ENCODE measurements at places on chromosomes 7 and 10.
A peak's percentile ranks its signal among the peaks of the same experiment; 100 is the strongest.

GRCh38 chr10:102919246-102919959 lies 1.3 kb downstream of the CNNM2 start:
- DNase-seq: peak; percentile 8

DNA sequence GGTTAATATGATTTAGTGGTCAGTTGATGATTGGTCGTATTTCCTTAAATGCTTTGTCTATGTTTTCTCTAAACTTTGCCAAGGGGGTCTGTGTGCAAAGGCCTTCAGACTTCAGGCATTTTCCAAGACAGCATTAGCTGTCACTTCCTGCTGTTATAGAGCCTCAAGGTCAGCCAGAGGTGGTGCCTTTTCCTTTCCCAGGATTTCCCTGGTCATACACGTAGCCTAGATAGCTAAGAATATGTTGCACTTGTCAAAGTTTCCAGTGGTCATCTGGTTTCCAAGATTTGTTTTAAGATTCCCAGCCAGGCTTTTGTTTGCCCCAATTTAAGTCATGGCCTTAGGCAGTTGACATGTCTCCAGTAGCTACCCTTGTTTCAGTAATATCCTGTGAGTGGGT lies 133.2 kb upstream of the IGFBP3 start:
- DNase-seq: no peak

GRCh38 chr7:104317948-104318629 lies 10.3 kb upstream of the LHFPL3 start:
- no peak for DNase-seq

DNA sequence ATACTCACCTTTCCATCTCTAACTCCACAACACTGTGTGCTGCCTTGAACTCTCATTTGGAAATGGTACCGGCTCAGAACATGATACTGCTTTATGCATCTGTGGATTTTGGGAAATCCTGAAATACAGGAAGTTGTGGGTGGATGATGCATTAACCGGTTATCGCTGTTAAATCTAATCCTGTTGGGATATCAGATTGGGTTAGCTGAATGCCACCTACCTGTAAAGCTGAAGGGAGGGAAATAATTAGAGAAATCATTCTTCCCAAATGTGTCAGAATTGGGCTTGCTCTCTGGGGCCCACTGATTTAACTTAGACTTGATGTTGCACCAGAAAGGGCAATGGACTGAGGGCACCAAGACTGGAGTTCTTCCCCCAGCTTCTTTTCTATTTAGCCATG lies 54.0 kb downstream of the CH25H start:
- DNase-seq: no peak

DNA sequence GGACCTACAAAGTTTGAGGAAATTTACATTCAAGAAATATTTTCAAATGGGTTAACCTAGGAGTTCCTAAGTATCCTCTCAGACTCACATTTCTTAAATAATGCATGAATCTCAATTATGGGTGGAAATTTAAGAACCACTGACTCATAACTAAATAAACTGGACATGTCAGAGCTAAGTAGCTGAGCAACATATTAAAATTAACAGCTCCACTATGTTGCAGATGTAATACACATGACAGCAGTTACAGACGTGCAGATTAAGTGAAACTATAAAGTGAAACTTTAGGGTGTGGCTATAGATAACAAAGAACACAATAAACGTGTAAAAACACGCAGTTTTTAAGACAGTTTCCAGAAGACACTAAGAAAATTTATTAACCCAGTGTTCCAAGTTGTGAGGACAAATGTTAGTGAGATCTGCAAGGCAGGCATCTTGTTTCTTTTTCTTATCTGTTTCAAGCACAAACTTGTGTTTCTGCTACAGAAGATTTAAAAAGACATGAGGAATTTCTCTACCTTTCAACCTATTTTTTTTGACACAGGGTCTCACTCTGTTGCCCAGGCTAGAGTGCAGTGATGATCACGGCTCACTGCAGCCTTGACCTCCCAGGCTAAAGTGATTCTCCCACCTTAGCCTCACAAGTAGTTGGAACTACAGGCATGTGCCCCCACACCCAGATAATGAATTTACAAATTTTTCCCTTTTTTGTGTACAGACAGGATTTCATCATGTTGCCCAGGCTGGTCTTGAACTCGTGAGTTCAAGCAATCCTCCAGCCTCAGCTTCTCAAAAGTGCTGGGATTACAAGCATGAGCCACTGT lies 25.3 kb downstream of the DNMBP start:
- no peak for DNase-seq

DNA sequence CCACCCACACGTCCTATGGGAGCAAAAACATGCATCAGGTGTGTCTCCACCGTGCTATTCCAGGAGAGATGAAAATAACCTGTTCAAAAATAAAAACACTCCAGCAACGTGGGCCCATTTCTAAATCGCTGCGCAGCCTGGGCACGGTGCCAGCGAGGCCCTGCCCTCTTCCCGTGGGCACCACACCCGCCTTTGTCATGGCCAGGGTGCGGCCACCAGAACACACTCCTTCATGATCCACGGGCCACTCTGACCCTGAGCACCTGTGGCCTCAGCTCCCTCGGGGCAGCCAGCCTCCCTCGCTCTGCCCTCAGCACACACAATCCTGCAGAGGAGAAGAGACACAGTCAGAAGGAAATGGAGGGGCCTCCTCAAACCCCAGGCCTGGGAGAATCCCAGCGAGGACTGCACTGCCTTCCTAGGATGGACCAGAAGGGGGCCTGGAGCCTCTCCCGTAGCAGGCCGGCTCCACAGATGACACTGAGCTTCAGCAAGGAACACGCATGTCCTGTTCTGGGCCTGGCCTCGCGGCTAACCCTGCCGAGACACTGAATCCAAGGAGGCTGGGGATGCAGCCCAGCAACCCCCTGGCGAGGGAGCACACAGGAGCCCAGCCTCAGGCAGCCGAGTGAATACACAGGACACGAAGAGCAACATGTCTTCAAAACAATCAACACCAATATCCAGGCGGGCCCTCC lies 169.0 kb downstream of the MAD1L1 start:
- DNase-seq: no peak

DNA sequence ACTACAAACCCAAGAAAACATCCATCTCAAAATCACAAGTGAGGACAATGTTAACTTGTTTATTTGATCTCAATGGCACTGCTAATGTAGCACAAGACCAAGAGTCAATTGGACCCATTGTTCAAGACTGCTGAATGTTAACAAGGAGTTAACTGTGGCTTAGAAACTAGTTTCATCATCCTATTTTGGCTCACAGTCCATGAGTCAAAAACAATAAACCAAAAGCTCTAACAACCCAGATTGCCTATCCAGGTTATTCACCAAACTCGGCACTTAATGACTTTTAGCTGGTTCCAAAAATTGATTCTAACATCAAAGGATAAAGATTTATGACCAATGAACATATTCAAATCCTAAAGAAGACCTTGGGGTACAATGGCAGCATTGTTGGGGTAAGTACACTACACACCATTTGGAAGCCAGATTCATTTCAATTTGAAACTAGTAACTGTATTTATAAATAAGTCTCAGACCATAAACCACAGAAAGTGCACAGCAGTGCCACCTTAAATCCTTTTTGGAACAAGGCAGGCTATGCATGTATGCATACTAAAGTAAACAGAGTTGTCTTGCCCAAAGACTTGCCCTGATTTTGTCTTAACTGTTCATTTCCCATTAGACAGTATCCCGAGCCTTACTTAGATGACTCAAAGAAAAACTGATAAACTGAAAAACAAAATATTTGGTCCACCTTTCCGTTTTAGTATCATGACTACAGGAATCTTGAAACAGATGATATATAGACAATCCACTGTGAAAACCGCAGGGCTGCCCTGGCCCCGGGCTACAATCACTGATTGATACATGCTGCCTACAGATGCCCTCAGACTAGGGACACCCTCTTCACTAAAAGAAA lies 84.5 kb downstream of the SRPK2 start:
- no peak for DNase-seq

DNA sequence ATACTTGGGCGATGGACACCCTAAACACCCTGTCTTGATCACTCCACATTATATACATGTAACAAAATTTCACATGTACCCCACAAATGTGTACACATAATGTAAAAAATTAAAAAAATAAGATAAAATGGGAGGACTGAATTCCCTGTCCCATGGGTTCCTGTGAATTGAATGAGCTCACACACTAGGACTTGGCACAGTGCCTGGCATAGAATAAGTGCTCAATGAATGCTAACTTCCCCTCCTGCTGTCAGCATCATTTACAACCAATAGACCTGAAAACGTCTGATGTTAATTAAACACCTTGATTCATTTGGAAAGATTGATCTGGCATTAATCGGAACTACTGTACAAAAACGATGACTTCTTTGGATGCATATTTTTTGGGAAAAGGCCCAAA lies 117.3 kb upstream of the ZNF438 start:
- DNase-seq: no peak

- DNase-seq: no peak
Observed at GRCh38 chr7:149285603-149286002, 23.6 kb downstream of the ZNF783 start.

DNA sequence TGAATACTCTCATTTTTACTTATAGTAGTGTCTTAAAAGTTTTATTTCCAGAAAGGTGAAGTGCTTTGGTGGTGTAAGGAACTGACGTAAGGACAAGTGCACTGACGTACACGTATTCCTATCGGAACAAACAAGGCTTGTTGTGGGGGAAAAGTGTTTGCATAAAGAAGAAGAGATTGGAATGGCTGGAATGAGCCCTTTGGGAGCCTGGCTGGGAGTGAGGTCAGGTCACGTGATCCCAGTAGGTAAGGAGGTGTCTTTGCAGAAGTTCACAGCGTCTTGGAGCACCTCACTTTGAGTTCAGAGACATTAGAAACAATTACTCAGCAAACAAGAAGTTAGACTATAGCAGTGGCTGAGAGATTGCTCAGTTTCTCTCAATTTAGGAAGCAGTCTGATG lies 104.2 kb downstream of the CCDC3 start:
- DNase-seq: no peak

- DNase-seq: no peak
Observed at GRCh38 chr10:132784866-132785722, 853 bp downstream of the NKX6-2 start.

DNA sequence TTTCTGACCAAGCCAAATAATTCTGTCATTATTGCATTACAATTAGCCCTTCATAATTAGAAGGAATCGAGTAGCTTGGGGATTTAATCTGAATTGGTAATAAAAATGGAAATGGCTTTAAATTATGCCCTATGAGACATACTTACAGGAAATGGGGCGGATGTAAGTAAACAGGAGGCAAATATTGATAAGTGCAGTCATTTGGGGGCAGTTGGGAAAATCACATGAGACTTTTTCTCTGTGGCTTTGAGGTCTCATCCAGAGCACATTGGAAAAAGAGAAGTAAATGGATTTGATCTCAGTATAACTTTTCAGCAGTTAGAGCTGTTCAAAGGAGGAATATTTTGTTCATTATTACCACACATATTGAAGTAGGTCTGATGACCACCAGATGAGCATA lies 307.8 kb upstream of the POM121L12 start:
- DNase-seq: no peak

DNA sequence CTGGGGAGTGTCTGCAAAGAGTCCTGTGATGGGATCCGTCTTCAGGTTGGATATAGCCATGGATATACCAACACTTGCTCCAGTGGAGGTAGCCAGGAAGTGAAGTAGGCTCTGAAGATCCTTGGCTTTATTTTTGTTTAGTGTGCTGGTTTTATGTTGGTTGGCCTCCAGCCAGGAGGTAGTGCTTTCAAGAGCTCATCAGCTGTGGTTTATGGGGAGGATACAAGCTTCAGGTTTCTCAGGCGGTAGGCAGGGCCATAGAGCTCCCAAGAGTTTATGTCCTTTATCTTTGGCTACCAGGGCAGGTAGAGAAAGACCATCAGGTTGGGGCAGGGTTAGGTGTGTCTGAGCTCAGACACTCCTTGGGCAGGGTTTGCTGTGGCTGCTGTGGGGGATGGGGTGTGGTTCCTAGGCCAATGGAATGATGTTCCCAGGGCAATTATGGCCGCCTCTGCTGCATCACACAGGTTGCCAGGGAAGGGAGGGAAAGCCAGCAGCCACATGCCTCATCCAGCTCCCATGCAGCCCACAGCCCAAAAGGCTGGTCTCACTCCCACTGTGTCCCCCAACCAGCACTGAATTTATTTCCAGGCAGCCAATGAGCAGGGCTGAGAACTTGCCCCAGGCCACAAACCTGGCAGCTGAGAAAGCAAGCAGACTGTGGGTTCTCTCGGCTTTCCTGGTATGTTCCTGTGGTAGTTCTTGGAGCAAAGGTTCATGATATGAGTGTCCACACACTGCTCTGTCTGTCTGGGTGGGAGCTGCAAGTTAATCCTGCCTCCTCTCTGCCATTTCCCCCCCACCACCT lies 67.0 kb upstream of the PRLHR start:
- DNase-seq: no peak

- no peak for DNase-seq
Observed at GRCh38 chr7:41197769-41198168, 505.1 kb downstream of the INHBA start.

DNA sequence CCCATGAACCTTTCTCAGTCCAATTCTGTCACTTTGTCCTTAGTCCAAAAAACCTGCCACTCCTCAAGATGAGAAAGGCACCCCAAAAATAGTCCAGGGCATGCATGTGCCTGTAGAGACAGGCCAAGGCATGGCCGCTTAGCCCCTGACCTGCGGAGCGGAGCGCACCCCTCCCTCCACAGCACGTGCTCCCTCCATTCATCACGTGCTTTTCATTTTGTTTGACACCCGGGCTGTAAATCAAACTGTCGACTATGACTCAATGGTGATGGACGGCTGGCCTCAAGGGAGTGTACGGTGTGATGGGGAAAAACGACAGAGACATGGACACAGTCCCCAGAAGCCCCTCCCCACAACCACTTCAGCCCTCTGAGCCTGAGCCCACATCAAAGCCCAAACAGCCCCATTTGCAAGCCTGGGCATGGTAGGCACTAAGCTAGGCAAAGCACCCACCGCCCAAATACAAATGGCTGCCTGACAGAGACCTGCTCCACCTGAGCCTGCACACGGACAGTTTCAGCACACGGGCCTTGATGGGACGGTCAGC lies 90.6 kb downstream of the ZRANB1 start:
- no peak for DNase-seq

DNA sequence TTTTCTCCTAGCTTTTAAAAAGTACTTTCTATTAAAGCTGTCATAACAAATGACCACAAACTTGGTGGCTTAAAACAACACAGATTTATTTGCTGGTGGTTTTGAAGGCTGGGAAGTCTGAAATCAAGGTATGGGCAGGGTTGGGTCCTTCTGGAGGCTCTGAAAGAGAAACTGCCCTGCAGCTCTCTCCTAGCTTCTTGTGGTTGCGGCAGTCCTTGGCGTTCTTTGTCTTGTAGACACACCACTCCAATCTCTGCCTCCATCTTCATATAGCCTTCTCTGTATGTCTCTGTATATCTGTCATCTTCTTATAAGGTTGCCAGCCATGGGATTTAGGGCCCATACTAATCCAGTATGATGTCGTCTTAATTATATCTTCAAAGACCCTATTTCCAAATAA lies 79.4 kb upstream of the PRR15 start:
- no peak for DNase-seq

Data from stimulated activated CD4-positive, alpha-beta T cell treated with anti-CD3 and anti-CD28 coated beads, TNF-alpha, amount 100 ng/mL, for 4 hours (primary cell).